NCI-H524 treated with DMSO at 0.1 percent for 48 hours (cell line): ENCODE measurements at places on chromosomes 3 and 15.

DNA sequence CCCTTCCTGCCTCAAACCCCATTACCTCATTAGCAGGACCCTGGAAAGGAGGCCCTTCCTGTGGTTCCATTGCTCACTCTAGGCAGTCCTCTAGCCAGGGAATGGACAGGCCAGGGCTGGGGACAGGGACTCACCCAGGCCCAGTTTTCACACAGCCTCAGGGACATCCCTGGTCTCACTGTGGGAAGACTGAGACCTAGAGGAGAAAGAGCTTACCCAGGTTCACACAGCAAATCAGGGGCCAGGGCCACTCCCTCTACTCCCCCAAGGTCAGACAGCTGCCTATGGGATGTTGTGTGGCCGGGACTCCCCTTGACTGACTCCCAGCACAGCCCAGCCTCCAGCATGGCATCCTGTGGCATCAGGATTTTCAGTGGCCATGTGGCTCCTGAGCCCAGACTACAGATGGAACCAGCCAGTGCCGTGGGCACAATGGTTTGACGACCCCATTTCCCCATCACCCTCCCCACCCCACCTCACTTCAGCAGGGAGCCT, 49.3 kb downstream of the ADAMTS7 start:
- DNase-seq: no peak

- DNase-seq: no peak
Observed at GRCh38 chr3:60622349-60622748, 628.9 kb downstream of the FHIT start.

DNA sequence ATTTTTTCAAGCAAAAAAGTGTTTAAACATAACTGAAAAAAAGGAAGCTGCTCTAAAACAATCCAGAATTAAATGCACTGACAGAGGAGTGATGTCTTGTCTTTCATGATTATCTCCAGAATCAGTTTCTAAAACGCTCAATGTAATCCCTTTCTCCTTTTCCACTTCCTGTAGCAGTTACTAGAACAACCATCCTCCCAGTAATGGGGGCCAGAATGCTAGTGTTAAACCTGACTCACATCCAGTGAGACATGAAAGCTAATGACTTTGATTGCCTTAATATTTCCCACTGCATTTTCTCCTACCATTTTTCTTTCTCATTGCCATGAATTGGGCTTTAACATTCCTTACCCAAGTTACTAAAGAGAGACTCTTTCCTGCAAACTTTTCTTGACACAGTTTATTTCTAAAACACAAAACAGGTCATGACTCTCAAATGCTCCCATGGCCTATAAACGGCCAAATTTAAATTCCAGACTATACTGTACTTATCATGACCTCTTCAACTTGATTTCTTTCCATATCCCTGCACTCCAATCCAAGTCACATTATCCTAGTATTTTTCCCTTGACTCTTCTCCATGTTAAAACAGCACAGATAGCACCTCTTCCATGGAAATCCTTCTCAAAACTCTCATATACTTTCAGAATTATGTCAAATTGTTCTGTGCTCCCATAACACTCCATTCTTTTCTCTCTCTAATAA, 341.4 kb downstream of the NAALADL2 start:
- DNase-seq: no peak

GRCh38 chr15:81174792-81175327, 21.8 kb upstream of the IL16 start:
- DNase-seq: no peak

DNA sequence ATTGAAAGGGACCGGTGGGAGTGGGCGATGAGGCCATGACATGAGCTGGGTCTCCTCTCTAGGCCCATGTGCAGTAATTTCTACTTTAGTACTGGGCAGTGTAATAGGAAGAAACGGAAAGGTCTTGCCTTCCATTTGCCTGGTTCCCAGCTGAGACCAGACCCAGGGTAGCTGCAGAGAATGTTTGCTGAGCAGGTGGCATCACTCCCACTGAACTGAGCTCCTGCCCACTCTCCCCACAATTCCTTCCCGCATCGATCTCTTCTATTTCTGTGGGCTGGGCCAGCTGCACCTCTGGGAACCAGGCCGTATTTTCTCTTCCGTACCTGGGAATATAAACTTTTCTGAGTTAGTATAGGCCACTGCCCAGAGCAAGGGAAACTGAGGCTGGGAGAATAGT, 15.8 kb downstream of the ESYT3 start:
- DNase-seq: no peak

- no peak for DNase-seq
Observed at GRCh38 chr3:160196511-160197104, 28.6 kb upstream of the C3orf80 start.

DNA sequence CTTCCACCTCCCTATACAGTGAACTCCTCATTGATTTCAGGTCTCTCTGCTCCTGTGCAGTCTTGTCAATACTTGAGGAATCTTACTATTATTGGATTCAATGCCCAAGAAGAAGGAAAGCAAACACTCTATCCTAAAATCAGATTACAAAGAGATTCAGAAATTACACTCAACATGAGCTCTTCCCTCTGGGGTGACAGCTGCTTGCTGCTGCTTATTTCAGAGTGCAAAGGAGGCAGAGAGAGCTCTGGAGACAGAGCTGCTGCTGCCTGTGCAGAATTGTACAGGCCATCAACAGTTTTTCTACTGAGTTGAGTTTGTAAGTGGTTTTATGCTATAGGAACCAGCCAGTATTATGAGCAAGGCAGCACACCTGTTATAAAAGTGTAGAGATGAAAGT, 7.1 kb downstream of the RYR3 start:
- no peak for DNase-seq

DNA sequence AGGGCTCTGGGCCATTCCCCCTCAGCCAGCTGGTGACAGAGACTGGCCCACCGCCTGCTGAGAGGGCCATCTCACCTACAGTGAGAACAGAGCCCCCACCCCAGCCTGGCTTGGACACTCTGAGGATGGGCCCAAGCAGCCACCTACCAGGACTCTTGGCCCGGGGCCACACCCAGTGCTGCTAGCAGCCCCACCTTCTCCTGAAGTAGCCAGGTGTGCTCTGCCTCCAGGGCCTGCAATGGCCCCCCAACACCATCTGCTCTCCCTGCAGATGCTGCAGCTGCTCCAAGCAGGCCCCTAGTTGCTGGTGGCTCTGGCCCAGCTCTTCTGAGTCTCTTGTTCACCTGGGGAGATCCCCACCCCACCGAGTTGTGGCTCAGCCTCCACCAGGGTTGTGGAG, 6.8 kb upstream of the CLK3 start:
- DNase-seq: no peak

GRCh38 chr15:45372041-45372995, 6.0 kb downstream of the GATM start:
- no peak for DNase-seq

DNA sequence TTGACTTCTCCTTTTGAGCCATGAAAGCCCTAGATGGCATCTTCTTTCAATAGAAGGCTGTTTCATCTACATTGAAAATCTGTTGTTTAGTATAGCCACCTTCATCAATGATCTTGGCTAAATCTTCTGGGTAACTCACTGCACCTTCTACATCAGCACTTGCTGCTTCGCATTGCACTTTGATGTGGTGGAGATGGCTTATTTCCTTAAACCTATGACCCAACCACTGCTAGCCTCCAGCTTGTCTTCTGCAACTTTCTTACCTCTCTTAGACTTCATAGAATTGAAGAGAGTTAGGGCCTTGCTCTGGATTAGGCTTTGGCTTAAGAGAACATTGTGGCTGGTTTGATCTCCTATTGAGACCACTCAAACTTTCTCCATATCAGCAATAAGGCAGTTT, 189.8 kb downstream of the PLCL2 start:
- DNase-seq: no peak

GRCh38 chr15:90456236-90456635, 68.2 kb downstream of the IQGAP1 start:
- no peak for DNase-seq

DNA sequence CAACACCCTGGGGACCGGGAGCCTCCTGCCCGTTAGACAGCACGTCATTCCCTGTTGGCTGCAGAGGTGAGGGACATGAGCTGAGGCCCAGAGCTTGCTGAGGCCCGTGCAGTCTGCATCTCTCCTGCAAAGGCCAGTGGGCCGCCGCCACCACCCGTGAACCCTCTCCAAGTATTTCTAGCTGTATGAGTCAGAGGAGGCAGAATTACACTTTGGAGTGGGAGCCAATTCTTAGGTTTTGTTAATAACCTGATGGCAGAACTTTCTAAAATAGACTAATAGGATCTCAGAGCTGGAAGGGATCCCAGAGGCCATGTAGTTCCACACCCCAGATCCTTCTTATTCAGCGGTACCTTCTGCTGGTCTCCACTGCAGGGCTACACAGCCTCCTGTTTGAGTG, 335.2 kb upstream of the CTDSPL start:
- no peak for DNase-seq

- no peak for DNase-seq
Observed at GRCh38 chr3:89239774-89240173, 132.4 kb downstream of the EPHA3 start.

GRCh38 chr3:156300371-156300770, 180.0 kb downstream of the KCNAB1 start:
- DNase-seq: no peak

DNA sequence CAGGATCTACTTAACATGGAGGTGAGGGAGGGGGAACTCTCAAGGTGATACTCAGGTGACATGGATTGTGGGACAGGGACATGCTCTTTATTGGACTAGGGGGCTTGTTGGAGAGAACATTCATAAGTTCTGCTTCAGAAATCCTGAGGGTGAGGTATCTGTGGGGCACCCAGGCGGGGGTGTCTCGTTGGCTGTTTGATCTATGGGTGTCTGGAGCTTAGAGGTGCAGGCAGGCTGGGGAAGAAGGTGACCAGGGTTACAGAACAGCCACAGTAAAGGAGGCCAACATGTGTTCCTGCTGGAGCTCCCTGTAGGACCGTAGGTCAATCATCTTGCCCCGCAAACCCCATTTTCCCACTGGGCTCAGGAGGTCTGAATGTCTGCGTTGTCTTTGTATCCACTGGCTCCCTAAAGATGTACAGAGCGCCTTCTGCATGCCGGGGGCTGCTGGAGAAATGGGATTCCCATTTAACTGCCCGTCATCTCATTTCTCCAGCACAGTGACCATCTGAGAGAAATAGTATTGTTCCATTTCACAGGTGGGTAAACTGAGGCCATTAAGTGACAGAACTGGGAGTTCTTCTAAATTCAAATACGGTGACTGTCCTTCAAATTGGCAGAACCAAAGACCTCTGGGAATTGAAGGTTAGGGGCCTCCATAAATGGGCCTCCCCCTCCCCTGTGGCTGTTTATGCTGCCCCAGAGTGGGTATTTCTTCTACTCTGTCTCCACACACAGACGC, 40.3 kb upstream of the TSEN2 start:
- no peak for DNase-seq

- DNase-seq: no peak
Observed at GRCh38 chr3:10932596-10932995, 60.0 kb upstream of the SLC6A1 start.

GRCh38 chr15:65612949-65613744, 2.2 kb upstream of the INTS14 start:
- DNase-seq: no peak

GRCh38 chr15:84151205-84151931, 84.2 kb upstream of the GOLGA6L4 start:
- no peak for DNase-seq

GRCh38 chr3:56025326-56025725, 442.9 kb downstream of the ERC2 start:
- no peak for DNase-seq

- no peak for DNase-seq
Observed at GRCh38 chr3:124985349-124985748, 50.8 kb upstream of the MUC13 start.

DNA sequence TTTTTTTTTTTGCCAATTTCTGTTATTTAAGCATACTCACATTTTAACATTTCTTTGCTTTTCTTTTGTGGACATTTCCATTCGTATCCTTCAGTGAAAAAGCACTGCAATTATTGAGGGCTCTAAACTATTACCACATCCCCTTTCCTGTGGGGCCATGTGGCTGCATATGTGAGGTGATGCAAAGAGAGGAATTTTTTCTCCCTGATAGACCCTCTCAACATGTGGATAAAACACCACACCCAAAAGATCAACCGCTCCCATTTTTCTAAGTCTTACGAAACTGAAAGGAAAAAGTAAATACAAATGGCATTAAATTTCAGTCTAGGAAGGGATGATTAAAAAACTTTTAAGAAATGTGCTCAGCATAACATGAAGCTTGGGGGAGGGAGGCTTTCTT, 68.8 kb downstream of the DNAJC13 start:
- DNase-seq: no peak

DNA sequence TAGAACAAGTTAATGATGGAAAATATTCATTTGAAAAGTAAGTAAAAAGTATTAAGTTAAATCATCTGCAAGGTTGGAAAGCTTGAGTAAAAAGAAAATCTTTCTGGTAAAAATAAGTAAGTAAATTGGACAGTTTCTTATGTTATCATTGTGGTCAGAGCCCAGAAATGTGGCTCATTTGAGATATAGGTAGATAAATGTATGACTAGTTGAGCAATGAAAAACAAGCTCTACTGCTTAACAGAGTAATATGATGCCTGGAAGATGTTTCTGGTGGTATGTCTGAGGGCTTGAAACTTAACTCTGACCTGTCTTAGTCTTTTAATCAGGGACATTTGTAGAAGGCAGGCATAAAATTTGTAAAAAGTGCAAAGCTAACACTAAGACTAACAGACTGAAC, 444.0 kb downstream of the MFSD1 start:
- DNase-seq: no peak

GRCh38 chr3:41148478-41148877, 50.8 kb upstream of the CTNNB1 start:
- no peak for DNase-seq

- no peak for DNase-seq
Observed at GRCh38 chr15:51156957-51157356, 62.3 kb upstream of the TNFAIP8L3 start.

DNA sequence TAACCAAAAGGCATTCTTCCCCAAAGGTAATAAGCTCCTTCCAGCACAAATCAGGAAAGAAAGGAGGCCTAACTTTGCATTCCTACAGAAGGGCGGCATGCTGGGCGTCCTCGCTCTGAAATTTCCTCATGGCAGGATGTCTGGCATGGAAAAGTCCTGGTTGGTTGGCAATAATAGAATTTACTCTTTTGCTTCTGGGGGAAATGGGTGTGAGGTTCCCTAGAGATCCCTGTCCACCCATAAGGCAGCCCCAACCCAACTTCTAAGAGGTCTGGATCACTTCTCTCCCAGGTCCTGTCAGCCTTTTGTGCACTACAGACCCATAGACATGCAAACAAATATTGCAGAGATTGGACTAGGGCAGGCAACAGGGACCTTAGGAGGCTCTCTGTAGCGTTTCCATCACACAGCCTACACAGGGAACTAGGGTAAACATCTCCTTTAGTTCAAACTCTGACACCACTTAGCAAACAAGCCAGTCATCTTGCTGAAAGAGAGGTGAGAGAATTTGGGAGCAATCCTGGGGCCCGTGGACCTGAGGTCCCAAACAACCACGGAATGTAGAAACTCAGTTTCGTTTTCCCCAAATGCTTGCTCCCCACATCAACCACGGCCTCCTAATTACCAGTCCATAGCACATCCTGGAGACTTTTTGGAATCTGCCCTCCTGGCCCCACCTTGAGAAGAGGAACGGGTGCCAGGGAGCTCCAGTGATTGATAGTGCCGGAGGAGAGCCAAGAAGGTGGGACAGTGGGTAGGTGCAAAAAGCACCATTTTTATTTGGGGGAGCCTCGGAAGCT, 2.1 kb downstream of the ZIC4 start:
- no peak for DNase-seq
